ENCODE measurements at places on chromosomes 3 and 15.

- DNase-seq: no peak
Observed at GRCh38 chr15:55796321-55796965, 53.5 kb upstream of the PRTG start.

GRCh38 chr15:85890620-85890980 lies 95.9 kb upstream of the KLHL25 start:
- no peak for DNase-seq

DNA sequence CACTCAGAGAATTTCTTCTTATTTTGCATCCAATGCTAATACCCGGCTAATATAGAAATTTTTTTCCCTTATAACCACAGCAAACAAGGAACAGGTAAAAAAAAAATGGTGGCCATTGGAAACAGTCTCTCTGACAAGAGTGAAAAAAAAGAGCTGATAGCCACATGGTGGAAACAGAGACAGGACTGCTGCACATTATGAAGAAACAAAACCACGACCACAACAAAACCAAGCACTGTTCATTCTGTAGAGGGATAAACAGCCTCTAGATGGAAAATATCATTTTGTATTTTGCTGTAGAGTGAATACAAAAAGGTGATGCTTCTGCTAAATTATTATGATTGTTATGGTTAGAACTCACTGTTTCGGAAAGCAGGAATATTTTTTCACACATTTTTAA lies 686.2 kb downstream of the NLGN1 start:
- DNase-seq: no peak

DNA sequence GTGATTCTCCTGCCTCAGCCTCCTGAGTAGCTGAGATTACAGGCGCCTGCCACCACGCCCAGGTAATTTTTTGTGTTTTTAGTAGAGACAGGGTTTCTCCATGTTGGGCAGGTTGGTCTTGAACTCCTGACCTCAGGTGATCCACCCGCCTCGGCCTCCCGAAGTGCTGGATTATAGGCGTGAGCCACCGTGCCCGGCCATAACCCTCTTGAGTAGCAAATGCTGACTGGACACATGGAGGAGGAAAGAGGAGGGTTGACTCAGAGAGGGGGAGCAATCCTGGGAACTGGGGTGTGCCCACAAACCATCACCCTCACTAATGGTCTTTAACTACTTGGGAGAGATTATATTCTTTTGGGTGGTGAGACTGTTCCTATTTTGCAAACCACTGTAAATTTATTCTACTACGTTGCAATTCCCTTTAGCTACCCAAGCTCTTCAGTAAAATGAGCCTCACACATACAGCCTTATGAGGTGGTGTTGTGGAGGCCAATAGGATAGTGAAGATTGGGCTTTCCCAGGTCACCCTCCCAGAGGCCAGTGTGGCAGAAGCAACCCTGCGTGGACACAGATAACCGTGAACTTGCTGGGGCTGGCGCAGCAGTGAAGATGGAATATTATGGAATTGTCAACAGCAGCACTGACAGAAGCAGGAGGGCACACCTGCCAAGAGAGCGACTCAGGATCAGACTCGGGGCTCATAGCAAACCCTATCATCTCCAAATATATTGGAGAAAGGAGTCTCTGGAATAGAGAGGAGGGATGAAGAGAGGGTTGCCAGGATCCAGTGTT lies 37.4 kb downstream of the TLNRD1 start:
- DNase-seq: no peak

GRCh38 chr3:182618085-182618732 lies 175.1 kb upstream of the ATP11B start:
- no peak for DNase-seq

DNA sequence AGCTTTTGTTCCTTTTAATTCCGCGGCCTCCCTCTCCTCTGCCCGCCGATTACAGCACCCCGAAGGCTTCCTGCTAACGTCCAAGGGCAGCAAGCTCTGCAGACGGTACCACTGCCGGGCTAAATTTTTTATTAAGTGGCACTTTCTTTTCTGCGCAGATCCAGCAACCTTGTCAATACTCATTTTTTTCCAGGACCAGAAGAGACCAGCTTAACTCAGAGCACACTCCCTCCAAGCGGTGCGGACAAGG lies 542 bp upstream of the MEIS2 start:
- DNase-seq: no peak

Measured in activated gamma-delta T cell treated with anti-CD3 and anti-CD28 coated beads, Interleukin-2, amount 50 U/mL, for 16 hours (primary cell).